Naive thymus-derived CD8-positive, alpha-beta T cell (primary cell): ENCODE measurements at places on chromosomes 5 and 9.

- DNase-seq: no peak
Measured at GRCh38 chr5:169954786-169955185, 25.5 kb downstream of the INSYN2B start.

GRCh38 chr5:14615365-14615764, 33.8 kb downstream of the OTULINL start:
- no peak for DNase-seq

DNA sequence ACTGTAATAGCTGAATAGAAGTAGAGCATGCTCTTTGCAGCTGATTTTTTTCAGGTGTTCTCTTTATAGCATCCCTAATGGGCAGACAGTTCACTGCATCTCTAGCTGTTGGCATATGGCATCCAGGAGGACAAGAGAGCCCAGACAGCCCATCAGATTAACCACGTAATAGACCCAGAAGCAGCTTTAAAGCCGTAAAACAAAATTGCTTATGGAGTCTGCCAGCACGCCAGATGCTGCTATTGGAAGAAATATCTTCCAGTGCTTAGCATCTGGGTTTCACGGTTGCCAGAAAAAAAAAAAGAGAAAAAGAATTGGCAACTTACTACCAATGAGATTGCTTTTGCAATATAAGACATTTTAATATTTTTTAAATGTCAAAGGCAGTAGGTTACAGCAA, 869.4 kb upstream of the NUDT12 start:
- DNase-seq: no peak

- DNase-seq: no peak
Measured at GRCh38 chr9:75108571-75108970, 20.3 kb downstream of the OSTF1 start.

GRCh38 chr5:24141046-24141445, 503.7 kb downstream of the CDH10 start:
- DNase-seq: no peak

DNA sequence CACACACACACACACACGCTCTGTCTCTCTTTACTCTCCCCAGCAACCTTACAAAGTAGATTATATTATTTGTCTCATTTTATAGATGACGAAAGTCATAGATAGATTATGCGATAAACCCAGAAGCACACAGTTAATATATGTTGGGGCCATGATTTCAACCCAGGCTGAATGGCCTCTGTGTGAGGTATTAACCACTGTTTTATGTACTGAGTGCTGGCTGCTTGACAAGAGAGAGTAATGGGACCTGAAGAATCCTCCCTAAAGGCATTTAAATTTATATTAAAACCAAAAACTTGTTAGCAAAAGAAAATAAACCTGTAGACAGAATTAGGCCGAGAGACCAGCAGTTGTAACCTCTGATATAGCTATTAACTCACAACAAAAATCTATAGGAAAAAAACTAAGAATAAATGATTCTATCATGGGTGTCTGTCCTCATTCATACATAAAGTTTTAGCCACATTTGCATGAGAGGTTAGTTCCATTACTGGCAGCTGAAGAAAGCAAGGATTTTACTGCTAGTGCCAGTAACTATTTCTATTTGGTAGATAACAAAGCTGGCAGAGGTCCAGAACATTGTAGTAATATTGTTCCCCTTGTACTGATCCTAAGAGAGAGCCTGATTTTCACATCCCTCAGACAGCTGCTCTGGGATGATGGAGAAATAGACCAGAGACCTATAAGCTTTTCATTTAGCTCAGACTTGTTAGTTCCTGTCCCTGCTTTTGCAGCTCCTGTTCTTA, 250.9 kb downstream of the ADGRV1 start:
- no peak for DNase-seq

DNA sequence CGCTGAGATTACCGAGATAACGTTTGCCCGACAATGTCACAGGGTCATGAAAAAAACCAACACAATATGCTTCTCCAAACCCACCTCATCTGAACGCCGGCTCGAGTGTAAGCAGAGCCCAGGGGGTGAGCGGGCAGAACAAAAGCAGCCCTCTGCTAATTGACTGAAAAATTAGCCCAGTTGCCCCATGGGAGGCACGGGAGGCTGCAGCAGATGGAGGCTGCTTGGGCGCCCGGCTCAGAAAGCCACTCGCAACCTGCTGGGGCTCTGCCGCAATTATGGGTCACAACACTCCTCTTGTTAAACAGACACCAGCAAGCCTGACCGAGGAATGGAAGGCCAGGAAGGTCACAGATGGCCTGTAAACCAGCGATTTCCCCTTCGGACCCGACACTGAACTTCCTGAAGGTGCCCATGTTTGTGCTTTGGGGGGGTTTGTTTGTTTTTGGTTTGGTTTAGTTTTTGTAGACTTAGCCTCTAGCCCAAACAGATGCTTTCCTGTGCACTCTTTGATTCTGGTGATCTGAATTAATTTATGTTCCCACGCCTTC, 104.6 kb upstream of the IRX1 start:
- DNase-seq: no peak
